Hypothalamus (tissue), 51 donors: ENCODE measurements at places on chromosomes 16 and 17.

GRCh38 chr17:76593384-76593826 is 7.7 kb upstream of the ST6GALNAC2 start:
- no peak for DNase-seq

GRCh38 chr17:534071-534691 is 180.5 kb downstream of the VPS53 start:
- no peak for DNase-seq

- no peak for DNase-seq
Measured at GRCh38 chr17:67377488-67378453, 690 bp downstream of the PITPNC1 start.

- DNase-seq, result peak; percentile 45
Measured at GRCh38 chr17:72030067-72030899, 90.5 kb upstream of the SOX9 start.

GRCh38 chr16:63337264-63337663 is 1301.0 kb upstream of the CDH8 start:
- no peak for DNase-seq
